ENCODE measurements at places on chromosomes 7 and 10.

GRCh38 chr7:55235115-55235514 is 130.0 kb upstream of the LANCL2 start:
- DNase-seq, result no peak

GRCh38 chr7:2431260-2431867 is 28.0 kb downstream of the CHST12 start:
- DNase-seq, result no peak

GRCh38 chr10:70892631-70893030 is 4.3 kb upstream of the PCBD1 start:
- no peak for DNase-seq

- peak; percentile 32 for DNase-seq
Observed at GRCh38 chr10:3122486-3123205, 49.9 kb downstream of the PITRM1 start.

- DNase-seq, result no peak
Observed at GRCh38 chr10:113095419-113096127, 145.5 kb downstream of the TCF7L2 start.

DNA sequence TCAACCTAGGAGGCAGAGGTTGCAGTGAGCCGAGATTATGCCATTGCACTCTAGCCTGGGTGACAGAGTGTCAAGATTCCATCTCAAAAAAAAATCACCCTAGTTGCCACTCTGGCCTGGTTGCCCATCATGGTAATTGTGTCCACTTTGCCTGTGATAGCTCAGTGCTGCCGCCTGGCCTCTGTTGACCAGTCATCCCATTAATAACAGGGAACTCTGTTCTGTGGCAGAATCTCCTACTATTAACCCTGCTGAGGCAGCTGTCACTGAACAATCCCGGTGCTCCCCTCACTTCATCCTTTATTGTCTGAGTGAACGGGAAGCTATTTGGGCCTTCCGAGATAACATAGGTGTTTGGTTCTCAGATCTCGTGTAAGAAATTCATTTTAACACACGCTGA is 14.6 kb downstream of the ZNF3 start:
- DNase-seq, result no peak

DNA sequence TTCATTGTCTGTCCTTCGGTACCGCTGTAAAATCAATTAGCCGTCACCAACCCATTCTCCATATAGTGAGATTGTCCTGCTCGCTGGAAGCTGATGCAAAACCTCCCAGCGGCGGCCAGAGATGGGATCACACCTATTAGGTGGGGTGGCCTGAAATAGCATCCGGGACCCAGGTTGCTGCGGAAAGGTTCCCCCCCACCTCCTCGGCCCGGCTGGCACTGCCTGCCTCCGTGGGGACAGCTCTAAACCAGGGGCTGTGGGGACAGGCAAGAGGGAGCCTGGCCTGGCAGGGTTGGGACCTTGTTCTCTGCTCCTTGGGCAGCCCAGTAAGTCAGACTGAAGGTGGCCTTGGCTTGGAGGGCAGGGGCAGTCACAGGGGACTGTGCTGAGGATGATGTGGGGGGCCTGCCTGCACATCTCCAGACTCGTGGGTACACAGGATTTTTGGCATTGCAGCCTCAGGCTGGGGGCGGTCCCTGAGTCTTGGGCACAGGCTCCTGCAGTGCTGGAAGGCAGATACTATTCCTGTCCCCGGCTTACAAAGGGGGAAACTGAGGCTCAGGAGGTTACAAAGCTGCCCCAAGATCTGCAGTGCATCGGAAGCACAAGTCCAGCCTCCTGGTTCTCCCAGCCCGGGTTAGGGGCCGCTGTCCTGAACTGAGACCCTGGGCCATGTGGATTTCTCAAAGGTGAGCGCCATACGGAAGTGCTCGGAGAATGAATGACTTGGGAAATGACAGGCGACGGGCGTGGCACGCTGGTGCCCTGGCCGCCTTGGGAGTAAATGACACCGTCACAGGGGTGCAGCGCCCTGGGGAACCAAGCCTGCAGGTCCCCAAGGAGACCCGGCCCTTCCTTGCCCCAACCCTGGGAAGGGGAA is 65.6 kb downstream of the UNCX start:
- DNase-seq, result no peak

DNA sequence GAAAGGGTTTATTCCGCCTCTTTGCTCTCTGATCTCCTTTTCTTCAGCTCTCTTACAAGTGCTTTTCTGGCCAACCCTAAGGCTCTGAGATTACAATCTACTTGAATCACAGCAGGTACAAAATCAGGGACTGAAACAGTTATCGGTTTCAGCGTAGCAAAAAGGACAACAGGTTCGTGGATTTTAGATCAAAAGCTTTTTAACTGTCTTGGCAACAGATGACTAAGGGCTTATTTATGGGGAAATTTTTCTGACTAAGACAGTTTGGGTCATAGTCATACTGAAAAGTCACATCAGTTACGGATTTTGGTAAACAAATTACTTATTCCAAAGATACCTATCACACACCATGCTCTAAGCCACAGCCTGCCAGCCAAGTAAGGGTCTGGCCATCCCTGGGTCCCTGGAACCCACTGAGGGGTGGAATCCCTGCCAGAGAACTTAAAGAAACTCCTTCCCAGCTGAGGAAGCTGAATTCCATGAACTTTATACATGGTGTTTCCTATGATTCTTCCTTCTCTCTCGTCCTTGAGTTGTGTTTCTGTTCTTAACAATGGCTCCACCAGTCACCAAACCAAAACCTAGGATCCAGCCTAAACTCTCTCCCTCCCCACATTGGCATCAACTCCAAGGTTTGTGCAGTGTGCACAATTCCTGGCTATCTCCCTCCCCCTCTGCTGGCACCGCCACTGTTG is 169.3 kb downstream of the FAM107B start:
- DNase-seq, result peak; percentile 52

DNA sequence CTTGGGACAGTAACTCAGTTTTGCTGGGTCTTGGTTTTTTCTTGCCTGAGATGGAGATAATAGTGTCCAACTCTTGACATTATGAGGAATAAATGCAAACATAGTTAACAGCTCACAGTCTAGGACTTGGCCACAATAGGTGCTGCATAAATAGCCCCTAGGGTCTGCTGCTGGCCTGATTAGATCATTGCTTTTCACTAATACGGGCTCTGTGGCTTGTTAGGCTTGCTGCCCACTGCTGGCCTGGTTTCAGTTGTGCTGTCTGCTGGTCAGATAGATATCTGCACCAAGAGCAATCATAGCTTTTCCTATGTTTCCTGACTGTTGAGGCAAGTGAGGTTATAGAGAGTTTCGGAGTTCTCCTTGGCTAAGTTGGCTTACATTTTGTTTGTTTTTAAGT is 246.1 kb downstream of the DNAJB9 start:
- no peak for DNase-seq

GRCh38 chr10:17220652-17221100 is 7.4 kb upstream of the VIM start:
- DNase-seq, result peak; percentile 74

- DNase-seq, result no peak
Observed at GRCh38 chr10:78004215-78005026, 24.9 kb downstream of the POLR3A start.

DNA sequence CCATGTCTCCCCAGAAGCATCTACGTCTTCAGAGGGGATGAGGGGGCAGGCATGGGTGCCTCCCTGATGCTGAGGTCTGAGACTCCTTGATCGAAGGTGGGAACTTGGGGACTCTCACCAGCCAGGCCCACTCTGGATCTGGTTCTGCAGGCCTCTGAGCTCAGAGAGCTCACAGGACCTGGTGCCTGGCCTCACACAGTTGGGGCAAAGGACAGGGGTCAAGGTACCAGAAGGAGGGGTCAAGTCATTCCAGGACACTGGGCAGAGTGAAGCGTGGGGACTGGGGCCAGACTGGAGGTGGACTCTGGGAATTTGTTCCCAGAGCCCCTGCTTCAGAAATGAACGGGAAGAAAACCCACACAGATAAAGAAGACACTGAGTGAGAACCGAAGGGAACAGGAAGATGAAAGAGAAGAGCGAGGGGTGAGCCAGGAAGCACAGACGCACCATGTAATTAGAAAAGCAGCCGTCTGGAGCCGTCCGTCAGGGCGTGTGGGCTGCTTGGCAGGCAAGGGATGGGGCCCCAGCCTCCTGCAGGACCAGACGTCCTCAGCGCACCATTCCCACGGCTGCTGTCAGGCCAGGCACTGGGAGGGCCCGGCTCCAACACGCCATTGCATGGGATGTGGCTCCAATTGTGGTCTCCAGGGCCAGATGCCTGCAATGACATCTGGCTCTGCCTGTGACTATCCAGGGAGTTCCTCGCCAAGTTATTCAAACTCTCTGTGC is 47.7 kb downstream of the ZCCHC24 start:
- DNase-seq, result peak; percentile 57

GRCh38 chr10:17506856-17507471 is 52.6 kb upstream of the ST8SIA6 start:
- DNase-seq, result no peak

- DNase-seq, result no peak
Observed at GRCh38 chr7:101216860-101217387, 457 bp downstream of the PLOD3 start.

- no peak for DNase-seq
Observed at GRCh38 chr10:58608826-58609531, 96.3 kb downstream of the BICC1 start.

DNA sequence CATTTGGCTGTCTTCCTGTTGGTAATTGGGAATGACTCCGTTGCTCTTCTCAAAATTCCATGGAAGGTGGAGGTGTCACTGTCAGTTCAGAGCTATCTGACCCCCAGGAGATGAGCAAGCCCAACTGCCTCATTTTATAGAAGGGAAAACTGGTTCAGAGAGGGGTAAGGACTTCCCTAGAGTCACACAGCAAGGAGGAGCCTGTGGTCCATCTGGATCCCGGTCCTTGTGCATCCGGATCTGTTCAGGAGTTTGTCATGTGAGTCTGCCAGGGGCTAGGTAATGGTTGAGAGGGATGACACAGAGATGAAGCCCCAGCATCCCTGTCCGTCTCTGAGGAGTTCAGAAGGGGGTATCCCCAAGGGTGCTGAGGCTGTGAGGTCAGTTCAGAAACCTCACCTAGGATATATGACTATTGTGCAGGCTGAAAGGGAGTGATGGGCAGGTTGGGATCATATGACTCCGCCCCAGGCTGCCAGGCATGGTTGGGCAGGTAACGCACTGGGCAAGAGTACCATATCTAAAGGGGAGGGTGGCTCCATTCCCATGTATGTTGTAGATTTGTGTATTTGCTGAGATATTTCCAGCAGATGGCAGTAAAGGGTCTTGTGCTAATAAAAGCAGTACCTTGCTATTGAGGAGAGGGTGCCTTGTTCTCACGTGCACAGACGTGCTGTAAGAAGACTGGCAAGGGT is 16.0 kb upstream of the SLC29A3 start:
- peak; percentile 44 for DNase-seq

- DNase-seq, result no peak
Observed at GRCh38 chr10:22704942-22705341, 9.4 kb downstream of the PIP4K2A start.

DNA sequence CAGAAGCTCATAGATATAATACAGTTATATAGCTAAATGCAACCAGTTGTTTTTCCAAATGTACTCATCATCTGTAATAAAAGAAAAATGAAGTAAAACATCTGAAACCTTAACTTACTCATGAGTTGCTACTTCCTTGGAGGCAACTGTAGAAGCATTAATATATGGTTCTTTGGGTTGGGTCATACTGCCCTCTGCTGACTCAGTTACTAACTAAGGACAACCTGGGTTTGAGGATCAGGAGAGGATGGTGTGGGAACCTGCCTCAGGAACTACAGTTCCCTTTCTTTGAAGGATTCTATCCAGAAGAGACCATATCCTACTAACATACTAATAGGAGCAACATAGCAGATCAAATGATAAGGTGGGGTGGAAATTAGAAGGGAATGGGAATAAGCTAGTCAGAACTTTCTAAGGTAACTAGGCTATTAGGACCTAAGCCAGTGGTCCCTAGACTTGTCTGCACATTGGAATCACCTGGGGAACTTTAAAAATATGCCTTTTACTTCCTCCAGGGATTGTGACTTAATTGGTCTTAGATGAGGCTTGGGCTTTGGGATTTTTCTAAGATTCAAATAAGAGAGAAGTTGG is 20.7 kb downstream of the COX15 start:
- DNase-seq, result peak; percentile 69

DNA sequence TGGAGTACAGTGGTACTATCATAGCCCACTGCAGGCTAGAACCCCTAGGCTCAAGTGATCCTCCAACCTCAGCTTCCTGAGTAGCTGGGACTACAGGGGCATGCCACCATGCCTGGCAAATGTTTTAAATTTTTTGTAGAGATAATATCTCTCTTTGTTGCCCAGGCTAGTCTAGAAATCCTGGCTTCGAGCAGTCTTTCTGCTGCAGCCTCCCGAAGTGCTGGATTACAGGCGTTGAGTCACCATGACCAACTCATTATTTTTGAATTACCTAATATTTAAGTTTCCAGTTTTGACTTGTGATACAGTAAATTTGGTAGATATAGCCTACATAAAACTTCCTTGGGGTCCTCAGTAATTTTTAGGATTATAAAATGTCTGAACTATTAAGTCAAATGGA is 74.1 kb downstream of the RUNDC3B start:
- DNase-seq, result peak; percentile 69

DNA sequence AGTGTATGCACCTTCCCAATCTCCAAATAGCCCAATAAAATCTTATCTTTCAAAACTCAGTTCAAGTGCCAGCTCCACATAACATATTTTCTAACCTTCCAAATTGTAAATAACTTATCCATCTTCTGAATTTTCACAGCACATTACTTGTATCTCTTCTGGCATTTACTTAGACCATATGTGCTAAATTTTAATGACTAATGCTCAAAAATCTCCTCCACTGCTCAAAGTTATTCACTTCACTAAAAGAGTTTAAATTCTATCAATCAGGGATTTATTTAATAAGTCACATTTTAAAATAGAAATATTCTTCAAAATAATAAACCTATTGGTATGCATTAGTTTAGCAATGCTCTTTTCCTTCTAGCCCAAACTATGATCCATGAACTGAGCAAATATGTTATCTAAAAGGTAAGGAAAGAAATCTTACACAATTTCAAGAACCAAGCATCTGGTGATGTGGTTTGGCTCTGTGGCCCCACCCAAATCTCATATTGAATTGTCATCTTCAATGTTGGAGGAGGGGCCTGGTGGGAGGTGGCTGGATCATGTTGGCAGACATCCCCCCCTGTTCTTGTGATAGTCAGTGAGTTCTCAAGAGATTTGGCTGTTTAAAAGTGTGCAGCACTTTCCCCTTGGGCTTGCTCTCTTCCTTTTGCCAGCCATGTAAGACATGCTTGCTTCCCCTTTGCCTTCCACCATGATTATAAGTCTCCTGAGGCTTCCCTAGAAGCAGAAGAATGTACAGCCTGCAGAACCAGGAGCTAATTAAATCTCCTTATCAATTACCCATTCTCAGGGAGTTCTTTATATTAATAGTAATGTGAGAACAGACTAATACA is 28.1 kb upstream of the GPR22 start:
- DNase-seq, result no peak

GRCh38 chr10:909831-910230 is 21.7 kb downstream of the LARP4B start:
- DNase-seq, result peak; percentile 86

DNA sequence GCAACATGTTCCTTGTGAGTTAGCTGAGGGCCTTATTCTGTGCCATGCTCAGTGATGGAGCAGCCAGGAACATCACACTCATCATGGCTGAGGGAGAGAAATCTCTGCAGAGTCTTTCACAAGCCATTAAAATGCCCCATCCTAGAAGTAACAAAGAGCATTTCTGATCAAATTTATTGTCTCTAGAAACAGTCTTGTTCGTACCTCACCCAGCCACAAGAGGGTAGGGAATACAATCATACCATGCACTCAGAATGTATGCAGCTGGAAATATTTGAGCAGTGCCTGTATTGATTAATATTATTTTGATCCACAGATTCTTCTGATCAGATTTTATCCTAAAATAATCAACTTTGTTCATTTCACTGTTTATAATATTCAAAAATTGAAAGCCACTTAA is 17.3 kb downstream of the VPS26A start:
- no peak for DNase-seq

Measured in fibroblast of skin of back (primary cell).